ENCODE measurements at places on chromosomes 5 and 9. TPM values are rescaled to one million over a fixed set of nuclear protein-coding genes. Genes with fewer than 3 reads are reported as not detected.
A peak's percentile ranks its signal among the peaks of the same experiment; 100 is the strongest.

- DNase-seq, result no peak
These were observed 176.6 kb downstream of the NR3C1 start for GRCh38 chr5:143226872-143227271.

Gene PCDHGA5
- total RNA-seq, result 4.1 TPM

- DNase-seq, result peak; percentile 14
These were observed 130.0 kb downstream of the MPDZ start for GRCh38 chr9:13149454-13149853.

Gene OBP2B
- total RNA-seq, result not detected

DNA sequence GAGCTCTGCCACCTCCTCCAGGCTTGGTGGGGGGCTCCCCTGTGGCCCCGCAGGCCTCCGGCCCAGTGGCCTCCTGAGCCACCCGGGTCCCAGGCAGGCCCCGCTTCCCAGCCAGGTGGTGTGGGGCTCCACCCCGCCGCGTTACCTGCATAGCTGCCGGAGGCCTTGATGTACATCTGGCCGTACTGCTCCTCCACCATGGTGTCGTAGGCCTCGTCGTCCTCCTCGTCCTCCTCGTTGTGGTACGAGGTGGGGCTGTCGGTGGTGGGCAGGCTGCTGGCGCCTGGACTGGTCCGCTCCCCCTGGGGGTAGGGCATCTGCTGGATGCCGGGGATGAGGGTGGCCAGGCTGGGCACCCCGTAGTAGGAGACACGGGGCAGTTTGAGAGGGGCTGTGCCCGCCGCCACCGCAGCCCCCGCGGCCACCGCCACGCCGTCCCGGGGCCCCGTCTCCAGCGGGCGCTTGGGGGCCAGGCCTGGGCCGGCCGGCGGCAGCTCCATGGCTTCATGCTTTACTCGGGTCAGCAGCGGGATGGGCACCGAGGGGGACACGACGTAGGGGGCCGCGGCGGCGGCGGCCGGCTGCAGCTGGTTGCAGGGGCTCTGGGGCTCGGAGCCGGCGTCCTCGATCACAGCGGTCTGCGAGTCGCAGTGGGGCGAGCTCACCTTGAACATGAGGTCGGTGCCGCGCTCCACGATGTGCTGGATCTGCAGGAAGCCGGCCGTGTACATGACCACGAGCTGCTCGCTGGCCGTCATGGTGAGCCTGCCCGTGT lies 45.4 kb downstream of the NACC2 start:
- no peak for DNase-seq

Gene C5orf34
- total RNA-seq, result not detected

DNA sequence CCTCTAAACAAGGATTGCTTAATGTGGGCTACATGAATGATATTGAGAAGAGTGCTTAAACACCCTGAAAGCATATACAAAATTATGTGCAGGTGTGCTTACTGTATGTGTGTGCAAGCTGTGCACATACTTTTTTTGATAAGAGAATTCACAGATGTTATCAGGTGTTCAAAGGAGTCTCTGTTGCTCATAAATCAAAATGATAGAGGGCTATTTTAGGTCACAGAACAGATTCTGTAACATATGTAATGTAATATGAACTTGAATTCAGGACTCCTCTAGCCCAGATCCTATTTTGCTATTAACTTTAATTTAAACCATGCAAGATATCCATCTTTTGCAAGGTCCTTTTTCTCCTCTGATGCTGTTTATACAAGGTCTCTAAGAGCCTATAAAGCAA lies 38.2 kb downstream of the CCDC192 start:
- no peak for DNase-seq

DNA sequence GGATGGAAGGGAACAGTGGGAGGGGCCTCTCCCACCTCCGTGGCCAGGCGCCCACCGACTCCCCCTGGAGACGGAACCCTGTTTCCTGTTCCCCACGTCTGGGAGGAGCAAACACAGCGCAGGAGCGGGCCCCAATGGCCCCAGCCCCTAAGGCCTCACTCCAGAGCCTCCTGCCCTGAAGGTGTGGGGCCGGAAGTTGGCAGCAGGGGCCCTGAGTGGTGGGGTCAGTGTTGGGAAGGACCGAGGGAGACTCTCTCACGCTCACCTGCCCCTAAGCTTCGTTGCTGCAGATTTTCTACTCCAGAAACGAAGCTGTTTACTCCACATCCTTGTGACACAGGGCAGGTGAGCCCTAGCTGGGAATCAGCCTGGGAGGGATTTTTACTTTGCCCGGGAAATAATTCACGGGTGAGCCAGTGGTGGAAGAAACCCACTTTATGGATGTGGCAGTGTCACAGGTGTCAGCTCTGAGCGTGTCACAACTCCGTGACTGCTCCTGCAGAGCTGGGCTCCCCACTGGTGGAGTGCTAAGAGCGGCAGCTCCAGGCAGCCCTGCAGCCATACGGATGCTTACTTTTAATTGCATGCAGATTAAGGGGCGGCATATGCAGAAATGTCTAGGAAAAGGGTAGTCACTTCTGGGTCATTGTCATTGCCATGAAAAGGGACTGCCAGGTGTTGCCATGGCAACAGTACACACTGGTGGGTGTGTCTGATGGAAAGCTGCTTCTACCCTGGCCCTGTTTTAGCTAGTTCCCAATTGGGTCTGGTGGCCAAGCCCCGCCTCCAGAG lies 77.5 kb upstream of the OLFM1 start:
- DNase-seq, result no peak

- DNase-seq, result no peak
These were observed 76.0 kb downstream of the FCHO2 start for GRCh38 chr5:73031839-73032238.

- DNase-seq, result no peak
These were observed 339.7 kb upstream of the IRX4 start for GRCh38 chr5:2222246-2222992.

DNA sequence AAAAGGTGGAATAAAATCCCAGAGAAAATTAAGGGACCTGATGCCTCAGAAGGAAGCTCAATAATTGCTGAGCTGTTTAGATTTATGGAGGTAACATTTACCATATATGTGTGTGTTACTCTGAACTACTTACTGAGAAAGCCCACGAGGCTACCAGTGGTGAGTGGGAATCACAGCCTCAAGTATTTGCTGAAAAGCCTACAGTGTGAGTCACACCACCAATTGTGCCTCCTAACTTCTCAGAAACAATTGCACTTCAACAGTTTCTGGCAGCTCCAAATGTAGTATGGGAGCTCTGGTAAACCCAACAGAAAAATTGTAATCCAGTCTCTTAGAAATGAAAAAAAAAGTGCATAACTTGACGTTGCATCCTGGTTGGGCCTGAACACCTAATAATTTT lies 551.6 kb downstream of the PRDM9 start:
- no peak for DNase-seq

DNA sequence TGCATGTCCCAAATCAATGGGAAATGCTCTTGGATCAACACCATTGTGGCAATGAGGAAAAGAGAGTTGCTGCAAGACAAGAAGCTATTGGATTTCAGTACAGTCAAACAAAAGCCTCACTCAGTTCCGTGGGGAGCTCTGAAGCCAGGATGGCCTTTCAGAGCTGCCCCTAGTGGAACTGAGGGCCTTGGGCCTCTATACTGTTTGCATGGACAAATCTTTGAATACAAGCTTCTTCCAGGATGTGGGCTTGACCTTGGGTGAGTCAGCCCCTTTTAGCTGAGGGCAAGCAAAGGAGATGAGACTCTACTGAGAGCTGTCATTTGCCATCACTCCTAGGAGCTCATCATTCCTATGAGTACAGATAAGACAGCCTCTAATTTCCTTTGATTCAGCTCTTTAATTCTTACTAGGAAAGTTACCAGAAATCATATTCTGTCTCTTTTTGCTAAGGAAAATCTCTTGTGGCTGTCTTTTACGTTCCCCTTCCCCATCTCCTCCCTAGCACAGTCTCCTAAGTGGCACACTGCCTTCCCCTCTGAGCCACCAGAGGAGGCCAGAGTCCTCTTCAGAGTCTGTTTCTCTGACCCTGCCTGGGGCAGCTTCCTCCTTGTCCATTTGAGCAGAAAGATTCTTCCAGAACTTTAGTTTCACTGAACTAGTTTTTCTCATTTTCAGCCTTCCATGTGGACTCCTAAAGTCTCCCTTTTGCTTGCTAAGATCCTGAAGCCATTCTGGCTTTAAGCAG lies 168.8 kb upstream of the POC5 start:
- DNase-seq, result no peak

DNA sequence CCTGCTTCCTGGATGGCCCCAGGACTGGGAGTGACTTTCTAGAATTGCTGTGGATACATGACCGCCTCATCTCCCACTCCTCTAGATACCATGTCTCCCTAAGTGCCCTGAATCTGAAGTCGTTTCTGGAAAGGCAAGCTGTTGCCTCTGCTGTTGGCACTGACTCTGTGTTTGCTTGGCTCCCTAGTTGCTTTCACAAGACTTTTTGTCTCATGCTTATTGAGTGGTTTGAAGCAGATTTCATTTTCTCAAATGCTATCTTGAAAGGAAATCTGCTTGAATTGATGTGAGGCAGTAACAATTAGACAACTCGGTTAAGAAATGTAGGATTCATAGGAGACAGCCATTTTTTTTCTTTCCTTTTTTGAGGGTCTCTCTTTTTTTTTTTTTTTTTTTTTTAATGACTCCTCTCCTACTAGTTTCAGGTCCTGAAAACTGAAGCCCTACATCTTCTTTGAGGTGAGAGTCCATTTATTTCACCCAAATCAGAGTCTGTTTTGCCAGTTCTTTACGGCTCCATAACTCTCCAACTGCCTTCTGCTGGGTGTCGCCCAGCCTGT lies 65.9 kb downstream of the PRDM6 start:
- no peak for DNase-seq

Gene RBM27
- 6.0 TPM for total RNA-seq

Gene BTNL3
- total RNA-seq, result 21.7 TPM

GRCh38 chr9:133075925-133076630 lies 14.3 kb downstream of the CEL start:
- DNase-seq, result no peak

DNA sequence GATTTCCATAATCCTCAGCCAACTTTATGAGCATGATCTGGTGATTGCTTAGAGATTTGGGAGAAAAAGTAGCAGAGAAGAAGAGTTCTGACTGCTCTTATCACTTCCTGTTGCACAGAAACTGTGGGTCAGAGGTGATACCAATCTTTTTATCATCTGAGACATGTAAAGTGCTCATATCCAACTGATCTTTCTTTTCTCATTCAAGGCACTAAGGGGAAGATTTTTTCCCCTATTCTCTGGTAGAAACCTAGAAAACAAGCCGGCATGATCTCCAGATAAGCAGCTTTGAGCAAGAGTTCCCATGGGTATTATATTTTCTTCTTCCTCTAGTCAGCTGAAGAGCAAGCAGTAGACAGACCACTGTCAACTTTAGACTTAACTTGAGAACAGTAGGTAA lies 29.0 kb upstream of the GPR150 start:
- DNase-seq, result no peak

Gene PTGER4
- 106 TPM for total RNA-seq

GRCh38 chr9:32823551-32823950 lies 40.2 kb downstream of the TMEM215 start:
- DNase-seq, result no peak

All from transverse colon (tissue), 4 donors.